Stimulated activated naive CD8-positive, alpha-beta T cell treated with anti-CD3 and anti-CD28 coated beads, Interleukin-15, amount 100 ng/mL, for 72 hours (primary cell): ENCODE measurements at places on chromosomes 6 and 20.

DNA sequence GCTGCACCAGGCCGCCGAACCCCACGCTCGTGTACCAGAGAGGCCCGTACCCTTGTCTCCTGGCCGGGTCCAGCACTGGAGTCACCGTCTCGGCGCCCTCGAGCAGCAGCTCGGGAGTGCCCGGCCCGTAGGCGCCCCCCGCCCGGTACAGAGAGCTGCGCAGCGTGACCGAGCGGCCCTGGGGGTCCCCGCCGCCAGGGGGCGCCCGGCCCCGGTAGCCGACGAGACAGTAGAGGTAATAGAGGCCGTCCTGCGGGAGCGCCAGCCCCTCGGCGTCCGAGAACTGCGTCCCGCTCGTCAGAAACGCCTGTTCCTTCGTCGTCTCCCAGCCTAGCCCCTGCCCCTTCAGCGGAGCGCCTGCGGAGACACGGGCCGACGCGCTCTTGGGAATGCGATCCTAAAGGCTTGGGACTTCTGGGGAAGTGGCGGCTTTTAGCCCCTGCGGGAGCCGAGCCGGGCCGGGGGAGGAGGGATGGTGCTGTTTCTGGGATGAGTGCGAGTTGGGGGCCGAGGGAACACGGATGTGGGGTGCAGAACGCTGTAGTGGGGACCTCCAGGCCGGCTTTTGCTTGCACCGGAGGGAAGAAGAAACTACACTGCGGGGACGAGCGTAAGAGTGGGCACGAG is 1.3 kb downstream of the LTB start:
- peak; percentile 90 for DNase-seq

GRCh38 chr6:34095741-34096140 is 50.1 kb downstream of the GRM4 start:
- DNase-seq: no peak

GRCh38 chr6:107539849-107540464 is 50.0 kb downstream of the SOBP start:
- no peak for DNase-seq

GRCh38 chr6:81725127-81725526 is 27.4 kb downstream of the TENT5A start:
- no peak for DNase-seq
